ENCODE measurements at places on chromosomes 5 and 9. TPM values are rescaled to one million over a fixed set of nuclear protein-coding genes. Genes with fewer than 3 reads are reported as not detected.

Gene AQP7
- 0.15 TPM for total RNA-seq

Gene CDX1
- not detected for total RNA-seq

- no peak for DNase-seq
Measured at GRCh38 chr9:16524078-16524477, 346.4 kb downstream of the BNC2 start.

DNA sequence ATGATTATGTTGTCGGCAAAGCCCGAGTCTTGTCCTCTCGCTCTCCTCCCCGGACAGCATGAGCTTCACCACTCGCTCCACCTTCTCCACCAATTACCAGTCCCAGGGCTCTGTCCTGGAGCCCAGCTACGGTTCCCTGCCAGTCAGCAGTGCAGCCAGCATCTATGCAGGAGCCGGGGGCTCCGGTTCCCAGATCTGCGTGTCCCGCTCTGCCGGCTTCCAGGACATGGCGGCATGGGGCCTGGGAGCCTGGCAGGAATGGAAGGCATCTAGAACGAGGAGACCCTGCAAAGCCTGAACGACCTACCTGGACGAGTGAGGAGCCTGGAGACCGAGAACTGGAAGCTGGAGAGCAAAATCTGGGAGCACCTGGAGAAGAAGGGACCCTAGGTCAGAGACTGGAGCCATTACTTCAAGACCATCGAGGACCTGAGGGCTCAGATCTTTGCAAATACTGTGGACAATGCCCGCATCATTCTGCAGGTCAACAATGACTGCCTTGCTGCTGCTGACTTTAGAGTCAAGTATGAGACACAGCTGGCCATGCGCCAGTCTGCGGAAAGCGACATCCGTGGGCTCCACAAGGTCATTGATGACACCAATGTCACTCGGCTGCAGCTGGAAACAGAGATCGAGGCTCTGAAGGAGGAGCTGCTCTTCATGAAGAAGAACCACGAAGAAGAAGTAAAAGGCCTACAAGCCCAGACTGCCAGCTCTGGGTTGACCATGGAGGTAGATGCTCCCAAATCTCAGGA lies 101.3 kb upstream of the MAN2A1 start:
- no peak for DNase-seq

DNA sequence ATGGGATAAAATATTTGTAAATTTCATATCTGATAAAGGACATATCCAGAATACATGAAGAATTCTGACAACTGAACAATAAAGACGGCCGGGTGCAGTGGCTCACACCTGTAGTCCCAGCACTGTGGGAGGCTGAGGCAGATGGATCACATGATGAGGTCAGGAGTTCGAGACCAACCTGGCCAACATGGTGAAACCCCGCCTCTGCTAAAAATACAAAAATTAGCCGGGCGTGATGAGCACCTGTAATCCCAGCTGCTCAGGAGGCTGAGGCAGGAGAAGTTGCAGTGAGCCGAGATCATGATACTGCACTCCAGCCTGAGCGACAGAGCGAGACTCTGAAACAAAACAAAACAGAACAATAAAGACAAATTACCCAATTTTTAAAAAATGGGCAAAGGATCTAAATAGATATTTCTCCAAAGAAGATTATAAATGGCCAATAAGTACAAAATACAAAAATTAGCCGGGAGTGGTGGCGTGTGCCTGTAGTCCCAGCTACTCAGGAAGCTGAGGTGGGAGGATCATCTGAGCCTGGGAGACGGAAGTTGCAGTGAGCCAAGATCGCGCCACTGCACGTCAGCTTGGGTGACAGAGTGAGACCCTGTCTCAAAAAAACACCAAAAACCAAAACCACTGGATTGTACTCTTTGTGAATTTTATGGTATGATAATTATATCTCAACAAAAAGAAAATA lies 9.6 kb upstream of the NSD1 start:
- no peak for DNase-seq

Data from esophagus squamous epithelium (tissue), 5 donors.